ENCODE measurements at places on chromosomes 3 and 15.

- H3K27me3 ChIP-seq: no peaks in the 10 kb centered on the region
- no peak for DNase-seq
- peak overlapping the region; percentile 77 for H3K27ac ChIP-seq
- H3K4me1 ChIP-seq: peaks cover 40% of the 10 kb centered on the region
Measured at GRCh38 chr3:187264021-187264420, 27.5 kb downstream of the MASP1 start.

- H3K36me3 ChIP-seq: no peaks in the 10 kb centered on the region
- H3K27ac ChIP-seq: no peak overlapping the region
- no peaks in the 10 kb centered on the region for H3K27me3 ChIP-seq
- H3K4me3 ChIP-seq: no peak overlapping the region
Measured at GRCh38 chr15:51133140-51133765, 38.5 kb upstream of the TNFAIP8L3 start.

DNA sequence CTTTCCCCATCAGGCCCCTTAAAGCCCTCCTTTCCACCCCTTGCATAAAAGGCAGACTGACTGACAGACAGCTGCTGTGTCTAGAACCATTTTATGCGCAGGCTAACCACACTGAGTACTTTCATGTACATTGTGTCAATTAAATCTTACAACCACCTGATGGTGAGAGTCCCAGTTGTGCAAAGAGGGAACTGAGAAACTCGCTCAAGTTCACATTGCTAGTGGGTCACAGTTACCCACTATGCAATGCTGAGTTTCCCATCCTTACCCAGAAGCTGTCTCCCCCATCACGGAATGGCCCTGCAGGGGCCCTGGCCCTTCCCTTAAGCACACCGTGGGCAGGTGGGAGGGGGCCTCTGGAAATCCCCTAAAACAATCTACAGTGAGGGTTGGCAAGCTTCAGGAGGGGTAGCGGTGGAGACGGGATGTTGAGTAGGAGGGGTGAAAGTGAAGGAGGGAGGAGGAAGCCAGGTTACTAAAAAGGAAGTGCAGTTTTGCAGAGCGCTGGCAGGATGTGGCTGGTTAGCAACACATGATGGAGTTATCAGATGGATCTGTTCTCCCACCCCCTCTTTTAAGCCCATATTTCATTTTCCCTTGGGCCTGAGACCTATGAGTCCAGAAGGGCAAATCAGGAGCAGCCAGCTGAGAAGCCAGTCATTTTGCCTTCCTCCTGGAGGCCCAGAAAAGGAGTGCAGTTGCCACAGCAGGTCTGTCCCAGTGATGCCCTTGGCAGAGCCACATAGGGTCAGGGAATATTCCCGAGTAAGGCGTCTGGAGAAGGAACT, 30.0 kb downstream of the STARD5 start:
- DNase-seq: no peak
- H3K4me1 ChIP-seq: peaks cover 40% of the 10 kb centered on the region
- peaks cover 6% of the 10 kb centered on the region for H3K36me3 ChIP-seq
- peaks cover 7% of the 10 kb centered on the region for H3K27me3 ChIP-seq
- H3K27ac ChIP-seq: peak overlapping the region; percentile 23
- no peak overlapping the region for H3K4me3 ChIP-seq

- H3K27me3 ChIP-seq: peaks cover 100% of the 10 kb centered on the region
- H3K4me1 ChIP-seq: no peaks in the 10 kb centered on the region
- DNase-seq: no peak
- H3K27ac ChIP-seq: no peak overlapping the region
Measured at GRCh38 chr3:147380387-147380951, 25.9 kb downstream of the ZIC4 start.

DNA sequence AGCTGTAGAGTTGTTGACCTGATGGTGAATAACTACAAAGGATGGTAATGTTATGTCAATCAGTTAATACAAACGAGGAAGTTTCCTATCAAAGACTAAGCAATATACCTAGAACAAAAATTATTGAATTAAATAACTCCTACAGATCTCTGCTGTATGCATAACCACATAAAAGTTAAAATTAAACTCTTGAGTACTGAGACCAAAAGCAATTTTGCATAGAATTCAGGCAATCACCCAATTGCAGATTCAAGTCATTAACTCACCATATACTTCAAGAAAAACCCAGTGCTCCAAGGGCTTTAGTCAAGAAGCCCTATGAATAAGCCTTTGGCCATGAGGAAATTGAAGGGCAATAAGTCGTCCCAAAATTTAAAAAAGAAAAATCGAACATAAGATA, 518.8 kb downstream of the MECOM start:
- peak overlapping the region; percentile 91 for H3K27ac ChIP-seq
- no peaks in the 10 kb centered on the region for H3K36me3 ChIP-seq
- H3K27me3 ChIP-seq: peaks cover 78% of the 10 kb centered on the region
- peak overlapping the region; percentile 71 for H3K4me3 ChIP-seq

DNA sequence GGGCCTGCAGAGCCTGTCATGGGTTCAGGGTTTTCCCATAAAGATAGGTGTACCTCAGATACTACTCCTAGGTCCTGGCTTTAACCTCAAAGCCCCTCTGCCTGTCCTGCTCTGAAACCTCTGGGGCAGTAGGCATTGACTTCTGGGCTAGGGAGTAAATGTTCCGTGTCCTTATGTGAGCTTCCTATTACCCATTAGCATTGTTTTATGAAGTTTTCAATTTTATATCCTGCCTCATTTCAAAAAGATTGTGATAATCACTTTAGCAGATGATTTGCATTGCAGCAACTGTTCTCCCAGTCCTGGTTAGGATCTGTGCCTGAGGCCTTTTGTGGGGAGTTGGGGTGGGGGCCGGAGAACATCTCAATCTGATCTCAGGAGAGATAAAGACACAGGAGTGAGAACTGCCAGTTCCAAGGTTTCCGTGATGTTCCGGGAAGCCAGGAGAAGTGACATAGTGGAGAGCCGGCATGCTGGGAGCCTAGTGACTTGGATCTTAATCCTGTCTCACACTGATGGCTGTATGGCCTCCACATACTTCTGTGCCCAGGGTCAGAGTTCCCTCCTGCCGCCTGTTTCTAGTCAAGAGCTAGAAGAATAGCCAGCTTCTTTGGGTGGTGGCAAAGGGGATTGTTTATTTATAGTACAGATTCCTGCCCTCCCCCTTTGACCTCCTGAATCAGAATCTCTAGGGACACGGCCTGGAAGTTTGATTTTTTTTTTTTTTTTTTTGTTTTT, 10.6 kb downstream of the TPM1 start:
- peaks cover 42% of the 10 kb centered on the region for H3K36me3 ChIP-seq
- H3K4me3 ChIP-seq: peak overlapping the region; percentile 83
- peaks cover 98% of the 10 kb centered on the region for H3K4me1 ChIP-seq
- H3K27ac ChIP-seq: peak overlapping the region; percentile 99
- no peaks in the 10 kb centered on the region for H3K27me3 ChIP-seq

DNA sequence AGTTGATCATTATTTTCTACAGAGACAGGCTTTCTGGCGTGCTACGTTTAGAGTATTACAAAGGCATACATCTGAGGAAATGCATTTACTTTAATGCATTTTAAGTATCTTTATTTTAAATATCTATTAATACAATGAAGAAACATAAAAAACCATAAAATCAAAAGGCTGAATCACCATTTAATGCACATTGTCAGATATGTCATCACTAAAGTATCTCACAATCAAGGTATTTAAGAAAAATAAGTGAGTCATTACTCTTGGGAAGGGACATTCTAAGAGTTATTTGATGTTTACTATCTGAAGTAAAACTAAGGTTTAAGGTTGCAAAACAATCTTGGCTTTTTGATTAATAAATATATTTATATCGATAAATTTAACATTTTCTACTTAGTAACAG, 102.2 kb downstream of the CTNNB1 start:
- H3K4me3 ChIP-seq: no peak overlapping the region
- H3K4me1 ChIP-seq: peaks cover 10% of the 10 kb centered on the region
- no peak overlapping the region for H3K27ac ChIP-seq
- no peaks in the 10 kb centered on the region for H3K36me3 ChIP-seq
- H3K27me3 ChIP-seq: no peaks in the 10 kb centered on the region

GRCh38 chr3:85604641-85605040, 645.9 kb downstream of the CADM2 start:
- no peaks in the 10 kb centered on the region for H3K36me3 ChIP-seq
- no peak for DNase-seq
- no peaks in the 10 kb centered on the region for H3K4me1 ChIP-seq
- no peak overlapping the region for H3K27ac ChIP-seq

DNA sequence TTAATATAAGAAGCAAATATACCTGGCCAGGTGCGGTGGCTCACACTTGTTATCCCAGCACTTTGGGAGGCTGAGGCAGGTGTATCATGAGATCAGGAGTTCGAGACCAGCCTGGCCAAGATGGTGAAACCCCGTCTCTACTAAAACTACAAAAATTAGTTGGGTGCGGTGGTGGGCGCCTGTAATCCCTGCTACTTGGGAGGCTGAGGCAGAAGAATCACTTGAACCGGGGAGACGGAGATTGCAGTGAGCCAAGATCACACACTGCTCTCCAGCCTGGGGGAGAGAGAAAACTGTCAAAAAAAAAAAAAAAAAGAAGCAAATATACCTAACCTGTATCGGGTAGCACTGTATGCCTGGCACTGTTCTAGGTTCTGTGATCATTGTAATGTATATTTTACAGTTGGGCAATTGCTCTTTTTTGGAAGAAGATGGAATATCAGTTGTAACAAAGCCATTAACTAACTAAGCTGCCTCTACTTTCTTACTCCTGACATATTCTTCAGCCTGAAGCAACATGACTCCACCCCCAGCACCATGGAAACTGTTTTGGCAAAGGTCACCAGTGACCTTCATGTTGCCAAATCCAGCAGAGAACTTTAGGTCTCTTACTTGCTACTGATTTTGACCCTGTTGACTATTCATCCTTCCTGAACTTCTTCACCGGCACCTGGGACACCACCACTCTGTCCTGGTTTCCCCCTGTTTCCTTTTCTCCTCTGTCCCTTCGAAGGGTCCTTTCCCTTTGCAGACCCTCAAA, 203.8 kb downstream of the RPLP1 start:
- H3K36me3 ChIP-seq: no peaks in the 10 kb centered on the region
- no peaks in the 10 kb centered on the region for H3K4me1 ChIP-seq
- H3K27me3 ChIP-seq: peaks cover 98% of the 10 kb centered on the region
- DNase-seq: no peak
- H3K4me3 ChIP-seq: no peak overlapping the region
- no peak overlapping the region for H3K27ac ChIP-seq

DNA sequence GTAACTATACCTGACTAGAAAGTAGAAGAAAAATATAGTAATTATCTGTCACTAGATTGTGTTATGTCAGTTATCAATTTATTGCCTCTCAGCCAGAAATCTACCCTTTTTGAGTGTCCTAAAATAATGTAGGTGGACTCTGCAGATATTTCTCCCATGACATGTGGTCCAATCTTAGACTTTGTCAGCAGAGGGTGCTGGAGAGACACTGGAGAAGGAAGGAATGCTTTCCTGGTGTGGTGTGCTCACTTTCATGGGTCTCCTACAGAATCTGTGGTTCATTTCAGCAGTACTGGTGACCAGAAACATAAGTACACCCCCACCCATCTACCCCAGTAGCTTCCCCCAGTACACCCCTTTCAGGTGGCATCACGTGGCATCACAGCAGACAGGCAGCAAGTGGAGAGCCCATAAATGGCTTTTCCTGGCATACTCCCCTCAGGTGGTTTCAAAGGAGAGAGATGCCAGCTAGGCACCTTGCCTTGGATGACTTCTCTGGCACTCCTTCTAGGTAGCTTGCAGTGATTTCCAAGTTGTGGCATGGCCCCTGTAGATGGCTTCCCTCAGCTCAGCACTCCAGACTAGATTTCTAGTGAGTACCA, 114.7 kb downstream of the GADL1 start:
- H3K27ac ChIP-seq: no peak overlapping the region
- no peak overlapping the region for H3K4me3 ChIP-seq
- DNase-seq: no peak
- no peaks in the 10 kb centered on the region for H3K4me1 ChIP-seq

- no peak overlapping the region for H3K4me3 ChIP-seq
- no peak overlapping the region for H3K27ac ChIP-seq
- no peak for DNase-seq
- H3K4me1 ChIP-seq: peaks cover 5% of the 10 kb centered on the region
- H3K36me3 ChIP-seq: no peaks in the 10 kb centered on the region
Measured at GRCh38 chr3:194287977-194288706, 63.0 kb downstream of the CPN2 start.

GRCh38 chr3:30140356-30141075, 465.9 kb upstream of the TGFBR2 start:
- DNase-seq: no peak
- no peaks in the 10 kb centered on the region for H3K27me3 ChIP-seq
- H3K27ac ChIP-seq: peak overlapping the region; percentile 37

DNA sequence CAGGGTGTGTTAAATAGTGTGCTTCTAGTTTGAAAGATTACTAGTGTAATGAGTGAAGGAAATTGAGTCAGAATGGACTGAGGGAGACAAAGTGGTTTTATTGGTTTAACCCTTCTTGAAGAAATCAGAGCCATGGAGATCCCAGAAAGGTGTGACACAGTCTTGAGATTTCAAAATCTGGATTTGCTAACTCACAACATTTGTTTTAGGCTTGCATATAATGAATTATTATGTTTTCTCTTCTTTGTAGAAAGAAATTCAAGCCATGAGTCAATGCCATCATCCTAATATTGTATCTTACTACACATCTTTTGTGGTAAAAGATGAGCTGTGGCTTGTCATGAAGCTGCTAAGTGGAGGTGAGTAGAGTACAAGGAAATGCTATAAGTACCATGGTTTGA, 25.1 kb downstream of the OXSR1 start:
- peaks cover 44% of the 10 kb centered on the region for H3K36me3 ChIP-seq
- H3K4me1 ChIP-seq: peaks cover 9% of the 10 kb centered on the region
- no peaks in the 10 kb centered on the region for H3K27me3 ChIP-seq
- no peak overlapping the region for H3K27ac ChIP-seq
- no peak overlapping the region for H3K4me3 ChIP-seq

DNA sequence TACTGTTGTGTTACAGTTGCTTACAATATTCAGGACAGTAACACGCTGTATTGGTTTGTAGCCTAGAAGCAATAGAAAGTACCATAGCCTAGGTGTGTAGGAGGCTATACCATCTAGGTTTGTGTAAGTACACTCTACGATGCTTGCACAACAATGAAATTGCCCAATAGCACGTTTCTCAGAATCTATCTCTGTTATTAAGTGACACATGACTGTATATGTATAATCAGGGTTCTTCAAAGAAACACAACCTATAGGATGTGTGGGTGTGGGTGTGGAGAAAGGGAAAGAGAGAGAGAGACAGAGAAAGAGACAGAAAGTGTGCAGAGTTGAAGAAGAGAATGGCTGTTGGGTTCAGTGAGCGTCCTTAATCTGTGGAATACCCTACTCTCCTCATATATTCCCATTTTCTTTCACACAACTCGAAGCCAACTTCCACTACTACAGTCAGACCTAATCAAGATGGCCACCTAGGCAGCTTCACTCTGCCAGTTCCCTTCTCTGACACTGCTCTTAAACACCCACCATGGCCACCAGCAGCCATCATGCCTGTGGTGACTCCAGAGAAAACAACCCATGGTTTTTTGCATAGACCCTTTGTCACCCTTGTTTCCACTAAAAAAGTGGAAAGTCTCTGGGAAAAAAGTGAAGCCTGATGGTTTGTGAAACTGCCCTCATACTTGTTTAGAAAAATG, 5.8 kb upstream of the PPP4R2 start:
- no peak overlapping the region for H3K4me3 ChIP-seq
- no peaks in the 10 kb centered on the region for H3K36me3 ChIP-seq
- no peak overlapping the region for H3K27ac ChIP-seq
- no peaks in the 10 kb centered on the region for H3K27me3 ChIP-seq
- no peak for DNase-seq

All from left ventricle myocardium inferior (tissue), 1 donor.